ENCODE measurements at places on chromosomes 7 and 10. TPM values are rescaled to one million over a fixed set of nuclear protein-coding genes. Genes with fewer than 3 reads are reported as not detected.

CTAGE6 gene
- polyA plus RNA-seq = not detected

PLCE1 gene
- 0.49 TPM for polyA plus RNA-seq

BHLHA15 gene
- 1.4 TPM for polyA plus RNA-seq

MMD2 gene
- 0.11 TPM for polyA plus RNA-seq

SYCE1 gene
- 0.53 TPM for polyA plus RNA-seq

SLC13A4 gene
- 2.3 TPM for polyA plus RNA-seq

LRRC17 gene
- polyA plus RNA-seq = 2.8 TPM

SFTPA1 gene
- not detected for polyA plus RNA-seq

LIPF gene
- not detected for polyA plus RNA-seq

LDB1 gene
- polyA plus RNA-seq = 19.4 TPM

OR2A1 gene
- 1.6 TPM for polyA plus RNA-seq

EPO gene
- polyA plus RNA-seq = 0.97 TPM

RBP3 gene
- not detected for polyA plus RNA-seq

SLC26A3 gene
- polyA plus RNA-seq = not detected

HOXA5 gene
- not detected for polyA plus RNA-seq

GNGT1 gene
- polyA plus RNA-seq = 1.6 TPM

SLC29A3 gene
- 11.3 TPM for polyA plus RNA-seq

ZFAND4 gene
- polyA plus RNA-seq = 6.6 TPM

FAM221A gene
- polyA plus RNA-seq = 31.9 TPM
